ENCODE measurements at places on chromosomes 7 and 10.

GRCh38 chr7:157564517-157565177 lies 227.8 kb downstream of the DNAJB6 start:
- no peak for DNase-seq

GRCh38 chr7:101094791-101095375 lies 9.6 kb downstream of the TRIM56 start:
- DNase-seq, result peak; percentile 63

- peak; percentile 51 for DNase-seq
These were observed 392.9 kb downstream of the KCNMA1 start for GRCh38 chr10:77244746-77245145.

- DNase-seq, result no peak
These were observed 511.1 kb downstream of the ZNF37A start for GRCh38 chr10:38605153-38605661.

DNA sequence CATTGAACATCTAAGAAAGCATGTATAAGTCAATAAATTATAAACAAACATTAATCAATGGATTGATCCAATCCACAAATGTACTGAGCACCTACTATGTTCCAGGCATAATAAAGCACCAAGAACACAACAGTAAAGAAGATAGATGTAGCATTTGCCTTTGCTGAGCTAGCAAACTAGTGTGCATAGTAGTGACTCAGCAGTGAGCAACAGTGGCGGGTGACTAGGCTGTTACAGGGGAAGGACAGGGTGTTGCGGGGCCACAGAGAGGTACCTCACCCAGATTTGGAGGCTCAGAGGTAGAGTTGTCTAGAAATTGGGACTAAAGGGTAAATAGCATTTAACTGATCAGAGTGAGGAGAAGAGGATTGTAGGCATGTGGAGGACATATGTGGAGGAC lies 83.6 kb downstream of the NXPH1 start:
- no peak for DNase-seq

- no peak for DNase-seq
These were observed 544.4 kb downstream of the DNAJB6 start for GRCh38 chr7:157881048-157881771.

DNA sequence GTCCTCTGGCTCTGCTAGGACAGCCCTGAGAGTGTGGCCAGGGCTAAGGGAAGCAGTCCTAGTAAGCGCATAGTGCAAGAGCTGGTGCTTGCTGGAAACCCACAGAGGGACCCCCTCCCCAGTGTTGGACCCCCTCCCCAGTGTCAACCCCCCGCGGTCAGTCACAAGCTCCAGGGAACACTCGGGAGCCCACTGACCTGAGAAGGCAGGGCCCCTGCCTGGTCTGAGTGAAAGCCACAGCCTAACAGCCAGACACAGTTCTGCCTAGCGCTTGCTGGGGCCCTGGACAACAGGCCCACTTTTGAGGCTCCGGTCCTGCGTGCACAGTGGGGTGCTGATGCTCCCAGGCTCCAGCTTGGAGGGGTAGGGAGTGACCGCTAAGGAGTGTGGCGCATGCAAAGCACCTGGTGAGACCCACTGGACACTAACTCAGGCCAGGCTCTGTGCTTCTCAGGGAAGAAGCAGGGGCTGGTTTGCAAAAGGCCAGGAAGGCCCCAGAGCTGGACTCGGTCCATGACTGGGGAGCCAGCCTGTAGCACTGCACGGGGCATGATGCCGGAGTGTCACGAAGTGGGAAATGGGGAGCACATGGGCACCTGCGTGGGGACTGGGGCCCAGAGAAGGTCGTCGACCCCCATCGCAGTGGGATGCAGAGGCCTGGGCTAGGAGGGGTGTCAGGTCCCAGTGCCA lies 175.8 kb upstream of the PPP2R2D start:
- DNase-seq, result no peak

- no peak for DNase-seq
These were observed 81.3 kb downstream of the PRKCQ start for GRCh38 chr10:6498771-6499170.

DNA sequence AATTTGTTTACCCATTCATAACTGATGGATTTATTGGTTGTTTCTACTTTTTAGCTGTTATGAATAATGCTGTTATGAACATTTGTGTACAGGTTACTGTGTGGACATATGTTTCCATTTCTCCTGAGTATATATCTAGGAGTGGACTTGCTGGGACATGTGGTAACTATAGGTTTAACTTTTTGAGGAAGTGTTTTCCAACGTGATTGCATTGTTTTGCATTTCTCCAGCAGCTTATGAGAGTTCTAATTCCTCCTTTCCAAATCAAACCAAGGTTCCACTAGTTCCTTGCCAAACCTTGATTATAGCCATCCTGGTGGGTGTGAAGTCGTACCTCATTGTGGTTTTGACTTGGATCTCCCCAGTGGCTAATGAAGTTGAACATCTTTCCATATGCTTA lies 2.6 kb upstream of the PRF1 start:
- DNase-seq, result no peak

GRCh38 chr7:157306846-157307838 lies 29.7 kb upstream of the DNAJB6 start:
- no peak for DNase-seq

DNA sequence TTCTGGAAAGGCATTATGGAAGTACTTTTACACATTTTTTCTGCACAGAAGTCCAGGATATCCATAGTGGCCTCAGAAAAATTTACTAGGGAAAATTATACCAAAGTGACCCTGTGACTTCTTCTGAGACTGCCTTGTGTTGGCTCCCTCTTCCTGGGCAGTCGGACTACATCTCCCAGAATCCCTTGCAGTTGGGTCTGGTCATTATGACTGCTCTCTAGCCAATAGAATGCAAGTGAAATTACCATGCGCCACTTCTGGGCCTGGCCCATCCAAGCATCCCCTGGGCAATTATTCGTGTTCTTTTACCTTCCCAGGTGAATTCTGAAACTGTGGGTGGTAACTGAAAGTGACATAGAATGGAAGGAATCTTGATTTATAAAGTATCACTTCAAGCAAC lies 430.9 kb downstream of the ACTR3B start:
- DNase-seq, result no peak

GRCh38 chr7:123460616-123461015 lies 73.8 kb downstream of the IQUB start:
- peak; percentile 31 for DNase-seq

GRCh38 chr10:121091961-121092719 lies 241.0 kb downstream of the WDR11 start:
- no peak for DNase-seq

GRCh38 chr7:155401884-155402283 lies 56.0 kb upstream of the EN2 start:
- no peak for DNase-seq

- DNase-seq, result no peak
These were observed 17.5 kb downstream of the OSBPL3 start for GRCh38 chr7:24962418-24962962.

DNA sequence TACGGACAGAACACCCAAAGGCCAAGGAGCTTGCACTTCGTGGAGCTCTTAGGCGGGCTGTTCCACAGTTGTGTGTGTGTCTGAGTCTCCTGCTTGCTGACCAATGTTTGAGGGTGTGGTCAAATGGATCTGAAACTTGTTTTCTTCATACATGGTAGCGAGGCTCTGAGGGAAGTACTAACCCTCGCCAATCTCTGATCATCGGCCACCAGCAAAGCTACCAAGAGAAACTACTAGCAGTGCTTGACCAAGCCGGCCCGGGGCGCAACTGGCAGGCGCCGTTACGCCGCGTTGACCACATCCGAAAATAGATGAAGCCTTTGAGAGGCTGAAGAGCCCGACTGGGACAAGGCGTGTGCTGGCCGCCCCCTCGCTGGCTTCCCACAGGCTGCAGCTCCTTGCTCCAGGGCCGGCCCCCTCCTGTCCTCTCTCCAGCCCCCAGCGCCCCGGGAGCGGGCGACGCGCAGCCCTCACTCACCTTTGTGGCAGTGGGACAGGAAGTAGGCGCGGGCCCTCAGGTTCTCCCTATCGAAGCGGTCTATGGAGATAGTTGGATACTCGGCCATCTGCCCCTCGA lies 384 bp downstream of the DCLRE1C start:
- DNase-seq, result peak; percentile 35

DNA sequence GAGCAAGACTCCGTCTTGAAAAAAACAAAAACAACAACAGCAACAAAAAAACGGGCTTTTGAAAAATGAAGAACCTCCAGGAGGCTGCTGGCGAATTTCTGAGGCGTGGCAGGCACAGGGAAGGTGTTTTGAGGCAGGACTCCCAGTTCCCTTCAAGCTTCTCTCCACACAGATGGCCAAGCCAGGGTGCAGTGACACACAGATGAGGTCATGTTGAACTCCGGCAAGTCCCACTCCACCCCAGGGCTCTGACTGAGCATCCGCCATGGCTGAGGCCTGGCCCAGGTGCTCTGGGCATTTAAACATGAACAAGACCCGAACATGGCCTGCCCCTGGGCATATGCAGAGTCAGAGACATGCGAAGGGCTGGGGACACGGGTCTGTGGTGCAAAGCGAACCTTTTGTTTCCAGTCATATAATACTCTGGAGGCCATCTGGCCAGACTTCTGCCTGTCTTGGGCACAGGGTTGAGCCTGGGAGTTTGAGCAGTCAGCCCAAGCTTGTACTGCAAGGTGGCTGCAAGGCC lies 514.6 kb upstream of the FOXK1 start:
- no peak for DNase-seq

DNA sequence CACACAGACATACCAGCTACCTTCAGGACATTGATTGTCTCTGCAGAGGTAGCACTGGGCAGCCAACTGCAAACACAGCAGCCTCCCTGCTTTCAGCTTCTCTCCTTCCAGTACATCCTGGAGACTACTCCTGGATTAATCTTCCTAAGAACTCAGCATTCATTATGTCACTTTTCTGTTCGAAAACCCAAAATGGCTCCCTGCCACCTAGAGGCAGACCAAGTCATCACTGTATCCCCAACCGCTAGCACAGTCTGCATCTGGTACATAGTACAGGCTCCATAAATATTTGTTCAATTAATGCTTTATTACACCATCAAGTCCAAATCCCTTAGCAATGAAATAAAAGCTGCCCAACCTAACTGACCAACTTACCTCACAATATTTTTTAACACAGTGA lies 5.0 kb upstream of the SEC31B start:
- DNase-seq, result no peak

- DNase-seq, result no peak
These were observed 583.5 kb downstream of the CNTNAP2 start for GRCh38 chr7:146700015-146700560.

DNA sequence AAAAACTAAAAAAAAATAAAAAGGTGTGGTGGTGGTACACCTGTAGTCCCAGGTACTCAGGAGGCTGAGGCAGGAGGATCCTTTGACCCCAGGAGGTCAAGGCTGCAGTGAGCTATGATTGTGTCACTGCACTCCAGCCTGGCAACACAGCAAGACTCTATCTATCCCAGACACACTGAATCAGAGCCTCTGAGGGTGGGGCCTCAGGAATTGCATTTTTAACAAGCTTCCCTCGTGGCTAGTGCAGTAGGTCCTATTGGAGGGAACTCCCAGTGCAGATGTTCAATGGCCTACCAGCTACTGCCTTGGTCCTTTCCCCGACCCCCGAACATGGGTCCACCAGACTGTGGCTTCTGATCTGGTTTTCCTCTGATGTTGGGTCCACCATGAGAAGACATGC lies 14.9 kb downstream of the STRA8 start:
- DNase-seq, result no peak

- no peak for DNase-seq
These were observed 118.4 kb upstream of the TCERG1L start for GRCh38 chr10:131429942-131430341.

GRCh38 chr10:98257961-98258360 lies 10.0 kb downstream of the LOXL4 start:
- no peak for DNase-seq

DNA sequence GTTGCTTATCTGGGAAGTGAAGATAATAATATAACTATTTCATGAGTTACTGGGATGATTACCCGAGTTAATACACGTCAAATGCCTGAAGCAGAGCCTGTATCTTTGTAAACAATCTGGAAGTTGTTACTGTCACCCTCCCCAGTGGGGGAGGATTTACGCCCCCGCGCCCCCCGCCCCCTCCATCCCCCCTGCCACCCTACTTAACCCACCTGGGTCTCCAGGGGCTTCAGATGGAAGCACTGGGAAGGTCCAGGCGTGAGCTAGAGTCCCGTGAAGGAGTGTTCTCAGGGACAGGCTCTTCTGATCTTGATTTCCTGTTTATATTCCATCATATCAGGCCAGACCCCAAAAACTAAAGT lies 691 bp upstream of the PPA1 start:
- no peak for DNase-seq

DNA sequence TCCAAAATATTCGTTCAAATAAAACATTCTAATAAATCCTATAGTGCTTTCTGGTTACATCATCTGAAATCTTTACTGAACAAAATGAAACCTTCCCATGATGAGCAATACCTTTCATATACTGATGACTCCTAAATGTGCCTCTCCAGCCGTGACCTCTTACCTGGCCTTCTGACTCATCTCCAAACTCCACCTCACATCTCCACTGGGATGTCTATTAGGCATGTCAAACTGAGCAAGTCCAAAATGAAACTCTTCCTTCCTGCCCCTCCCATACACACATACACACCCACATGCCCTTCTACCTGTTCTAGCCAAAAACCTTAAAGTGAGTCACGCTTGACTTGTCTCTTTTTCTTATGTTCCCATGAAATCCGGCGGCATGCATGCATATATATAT lies 22.9 kb downstream of the GSAP start:
- DNase-seq, result no peak

DNA sequence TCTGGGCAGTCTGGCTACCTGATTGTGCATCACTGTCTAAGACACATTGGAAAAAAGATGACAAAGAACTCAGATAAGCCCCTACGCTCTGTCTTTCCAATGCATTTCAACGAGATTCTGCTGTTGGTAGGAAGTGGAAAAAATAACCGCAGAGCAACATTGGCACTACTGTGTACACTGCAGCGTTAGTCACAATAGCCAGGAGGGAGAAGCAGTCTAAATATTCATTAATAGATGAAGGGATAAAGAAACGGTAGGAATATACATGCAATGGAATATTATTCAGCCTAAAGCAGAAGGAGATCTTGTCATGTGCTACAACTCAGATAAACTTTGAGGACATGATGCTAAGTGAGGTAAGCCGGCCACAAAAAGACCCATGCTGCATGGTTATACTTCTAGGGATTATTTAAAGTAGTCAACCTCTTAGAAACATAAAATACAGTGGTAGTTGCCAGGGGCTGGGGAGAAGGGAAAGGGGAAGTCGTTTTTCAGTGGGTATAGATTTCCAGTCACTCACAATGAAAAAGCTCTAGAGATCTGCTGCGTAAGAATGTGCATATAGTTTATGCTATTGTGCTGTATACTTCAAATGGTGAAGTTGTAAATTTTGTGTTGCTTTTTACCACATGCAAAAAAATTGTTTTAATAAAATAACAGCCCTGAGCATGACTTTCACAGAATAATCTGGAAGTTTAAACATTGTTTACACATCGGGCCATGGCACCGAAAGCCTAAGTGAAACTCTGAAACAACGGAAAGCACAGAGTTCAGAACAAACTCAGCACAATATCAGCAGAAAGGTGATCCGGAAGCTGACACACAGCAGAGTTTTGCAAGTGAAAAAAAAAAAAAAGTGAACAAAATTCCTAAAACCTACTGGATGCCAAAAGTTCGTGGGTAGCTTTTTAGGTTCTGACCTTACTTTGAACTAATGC lies 40.1 kb downstream of the ELMO1 start:
- DNase-seq, result no peak
